Suprapubic skin (tissue), 4 donors: ENCODE measurements at places on chromosomes 12 and 14. TPM values are rescaled to one million over a fixed set of nuclear protein-coding genes. Genes with fewer than 3 reads are reported as not detected.

DNA sequence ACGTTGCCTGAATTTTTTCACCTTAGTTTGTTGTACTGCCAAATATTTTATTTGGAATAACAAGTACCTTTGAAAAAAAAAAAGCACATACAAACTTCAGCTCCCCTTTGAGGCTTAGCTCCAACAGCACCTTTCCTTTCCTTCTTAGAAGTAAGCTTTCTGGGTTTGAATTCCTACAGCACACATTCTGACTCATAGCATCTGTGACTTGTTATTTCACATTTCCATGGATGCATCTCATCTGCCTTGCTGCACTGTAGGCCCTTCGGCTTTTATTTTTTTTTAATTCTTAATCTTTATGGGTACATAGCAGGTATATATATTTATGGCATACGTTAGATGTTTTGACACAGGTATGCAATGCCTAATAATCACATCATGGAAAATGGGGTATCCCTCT is 7.2 kb downstream of the LGALS3 start:
- H3K27ac ChIP-seq, result peak overlapping the region; percentile 51
- H3K4me3 ChIP-seq, result no peak overlapping the region
- H3K4me1 ChIP-seq, result peaks cover 79% of the 10 kb centered on the region
- no peaks in the 10 kb centered on the region for H3K27me3 ChIP-seq
- peaks cover 46% of the 10 kb centered on the region for H3K36me3 ChIP-seq

DNA sequence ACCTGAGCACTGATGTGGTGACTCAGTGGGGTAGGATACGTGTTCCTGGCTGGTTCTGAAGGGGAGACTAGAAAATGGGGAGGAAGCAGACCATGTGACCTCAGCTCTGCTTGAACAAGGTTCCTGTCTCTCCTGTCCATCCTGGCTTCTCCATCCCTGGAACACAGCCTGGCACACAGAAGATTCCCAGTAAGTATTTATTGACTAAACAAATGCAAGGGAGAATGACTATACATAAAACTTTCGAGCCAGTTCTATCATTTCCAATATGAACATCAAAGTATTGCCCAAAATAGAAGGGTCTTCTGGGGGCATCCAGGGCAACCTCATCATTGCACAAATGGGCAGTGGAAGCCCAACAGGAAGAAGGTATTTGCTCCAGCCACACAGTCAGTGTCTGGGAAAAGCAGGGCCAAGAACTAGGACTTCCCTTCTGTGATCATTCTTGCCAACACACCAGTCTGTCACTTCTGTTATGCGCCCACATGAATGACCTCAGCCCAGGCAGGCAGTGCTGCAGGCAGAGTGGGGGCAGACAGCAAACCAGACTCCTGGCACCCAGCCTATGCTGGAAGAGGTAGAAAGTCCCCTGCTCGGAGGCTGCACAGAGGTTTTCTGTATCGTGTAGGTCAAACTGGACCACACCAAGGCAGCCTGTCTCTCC is 5.6 kb upstream of the SERPINA9 start:
- no peak for DNase-seq
- peaks cover 8% of the 10 kb centered on the region for H3K4me1 ChIP-seq
- no peaks in the 10 kb centered on the region for H3K27me3 ChIP-seq
- H3K36me3 ChIP-seq, result no peaks in the 10 kb centered on the region
- no peak overlapping the region for H3K4me3 ChIP-seq
- no peak overlapping the region for H3K27ac ChIP-seq

- H3K4me1 ChIP-seq, result peaks cover 29% of the 10 kb centered on the region
- H3K27ac ChIP-seq, result no peak overlapping the region
- H3K4me3 ChIP-seq, result no peak overlapping the region
- no peaks in the 10 kb centered on the region for H3K27me3 ChIP-seq
Observed at GRCh38 chr14:55333711-55334485, 62.7 kb downstream of the FBXO34 start.

KRT74 gene
- total RNA-seq, result 28.3 TPM

DNA sequence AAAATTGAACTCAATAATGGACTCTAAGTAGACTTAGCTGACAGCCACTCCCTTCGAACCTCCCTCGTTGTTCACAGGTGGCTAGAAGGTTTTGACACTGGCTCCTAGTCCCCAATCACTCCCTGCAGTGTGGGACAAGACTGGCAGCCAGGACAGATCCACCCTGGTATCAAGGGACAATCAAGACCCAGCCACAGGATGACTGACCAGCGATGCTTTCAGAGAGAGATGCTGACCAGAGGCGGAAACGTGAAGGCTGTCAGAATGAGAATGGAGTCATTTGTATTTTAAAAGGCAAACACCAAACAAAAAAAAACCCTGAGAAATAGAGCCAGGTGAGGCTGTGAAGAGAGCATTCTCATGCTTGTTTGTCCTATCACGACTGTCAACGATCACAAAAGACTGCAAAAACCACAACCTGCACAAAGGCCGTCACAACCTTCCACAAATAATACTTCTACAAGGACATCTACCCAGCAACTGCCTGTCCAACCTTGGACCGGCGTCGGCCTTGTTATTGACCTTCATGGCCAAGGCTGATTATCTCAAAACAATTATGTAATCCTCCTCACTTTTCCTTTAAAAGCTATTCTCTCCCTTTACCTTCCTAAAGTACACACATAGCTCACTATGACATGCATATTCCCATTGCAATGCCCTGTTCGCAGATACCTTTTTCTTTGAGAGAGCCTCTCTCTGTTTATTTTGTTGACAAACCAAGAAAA is 13.2 kb downstream of the EIF5 start:
- no peak overlapping the region for H3K4me3 ChIP-seq
- H3K36me3 ChIP-seq, result peaks cover 29% of the 10 kb centered on the region
- no peak for DNase-seq
- H3K27ac ChIP-seq, result no peak overlapping the region
- no peaks in the 10 kb centered on the region for H3K4me1 ChIP-seq

DNA sequence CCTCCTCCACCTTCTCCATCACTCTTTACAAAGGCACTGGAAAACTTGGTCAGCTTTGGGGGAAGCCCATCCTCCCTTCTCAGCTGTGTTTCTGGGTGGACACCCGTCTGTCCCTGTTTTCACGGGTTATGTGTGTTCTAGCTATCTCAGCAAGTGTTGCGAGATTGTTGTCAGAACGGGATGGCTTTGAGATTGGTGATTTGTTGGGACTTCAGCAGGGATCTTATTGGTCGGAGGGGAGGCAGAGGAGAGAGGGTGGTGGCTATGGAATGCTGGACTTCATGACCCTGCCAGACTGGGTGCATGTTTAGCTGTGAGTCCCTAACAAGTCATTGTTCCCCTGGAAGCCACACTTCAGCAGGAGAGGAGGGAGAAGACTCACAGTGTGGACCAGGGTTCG is 2.1 kb downstream of the USP5 start:
- DNase-seq, result no peak
- H3K36me3 ChIP-seq, result peaks cover 38% of the 10 kb centered on the region
- H3K4me1 ChIP-seq, result peaks cover 24% of the 10 kb centered on the region
- H3K27ac ChIP-seq, result peak overlapping the region; percentile 77
- H3K27me3 ChIP-seq, result no peaks in the 10 kb centered on the region

RFX4 gene
- not detected for total RNA-seq

DNA sequence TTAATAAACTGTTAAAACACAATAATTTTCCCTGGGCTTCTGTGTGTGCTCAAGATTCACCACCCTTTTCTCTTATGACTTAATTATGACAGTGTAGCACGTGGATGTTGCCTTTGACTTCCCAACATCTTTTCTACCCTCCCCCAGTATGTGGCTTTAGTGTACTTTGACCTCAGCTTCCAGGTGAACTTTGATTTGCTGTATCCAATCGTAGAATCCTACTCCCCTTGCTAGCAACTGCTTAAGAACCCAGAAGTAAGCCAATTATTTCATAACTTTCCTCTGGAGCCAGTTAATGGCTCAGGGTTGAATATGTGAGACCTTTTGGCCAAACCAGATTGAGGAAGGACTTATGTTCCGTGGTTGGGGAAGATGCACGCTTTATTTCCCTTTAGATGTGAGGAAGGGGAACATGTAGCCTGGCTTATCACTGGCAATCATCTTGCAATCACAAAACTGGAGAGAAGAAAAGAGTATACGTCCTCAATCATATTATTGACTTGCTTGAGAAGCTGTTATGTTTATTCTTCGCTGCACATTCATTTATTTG is 259.6 kb upstream of the ATP2B1 start:
- DNase-seq, result no peak
- no peaks in the 10 kb centered on the region for H3K36me3 ChIP-seq
- no peaks in the 10 kb centered on the region for H3K27me3 ChIP-seq
- H3K27ac ChIP-seq, result no peak overlapping the region

PRIMA1 gene
- 3.1 TPM for total RNA-seq

- no peak overlapping the region for H3K4me3 ChIP-seq
- no peak for DNase-seq
- H3K27ac ChIP-seq, result peak overlapping the region; percentile 75
Observed at GRCh38 chr12:27226407-27226929, 17.6 kb upstream of the STK38L start.

DNA sequence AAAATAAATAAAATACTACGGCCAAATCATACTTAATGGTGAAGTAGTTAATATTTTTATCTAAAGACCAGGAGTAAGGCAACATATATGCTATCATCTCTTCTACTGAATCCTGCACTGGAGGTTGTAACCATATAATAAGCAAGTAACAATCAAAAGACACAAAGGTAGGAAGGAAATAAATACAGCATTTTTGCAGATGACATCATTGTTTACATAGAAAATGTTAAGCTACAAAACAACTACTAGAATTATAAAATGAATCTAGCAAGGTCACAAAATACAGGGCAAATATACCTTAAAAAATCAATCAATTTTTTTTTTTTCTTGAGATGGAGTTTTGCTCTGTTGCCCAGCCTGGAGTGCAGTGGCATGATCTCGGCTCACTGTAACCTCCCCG is 51.6 kb upstream of the BDKRB2 start:
- no peaks in the 10 kb centered on the region for H3K4me1 ChIP-seq
- no peaks in the 10 kb centered on the region for H3K27me3 ChIP-seq
- no peak overlapping the region for H3K27ac ChIP-seq
- H3K4me3 ChIP-seq, result no peak overlapping the region

SERPINA12 gene
- 250 TPM for total RNA-seq

GRCh38 chr12:42767326-42767954 is 177.9 kb upstream of the PRICKLE1 start:
- H3K4me3 ChIP-seq, result no peak overlapping the region
- no peak overlapping the region for H3K27ac ChIP-seq
- no peaks in the 10 kb centered on the region for H3K4me1 ChIP-seq
- no peaks in the 10 kb centered on the region for H3K36me3 ChIP-seq
- DNase-seq, result no peak

CPSF2 gene
- 30.4 TPM for total RNA-seq

DNA sequence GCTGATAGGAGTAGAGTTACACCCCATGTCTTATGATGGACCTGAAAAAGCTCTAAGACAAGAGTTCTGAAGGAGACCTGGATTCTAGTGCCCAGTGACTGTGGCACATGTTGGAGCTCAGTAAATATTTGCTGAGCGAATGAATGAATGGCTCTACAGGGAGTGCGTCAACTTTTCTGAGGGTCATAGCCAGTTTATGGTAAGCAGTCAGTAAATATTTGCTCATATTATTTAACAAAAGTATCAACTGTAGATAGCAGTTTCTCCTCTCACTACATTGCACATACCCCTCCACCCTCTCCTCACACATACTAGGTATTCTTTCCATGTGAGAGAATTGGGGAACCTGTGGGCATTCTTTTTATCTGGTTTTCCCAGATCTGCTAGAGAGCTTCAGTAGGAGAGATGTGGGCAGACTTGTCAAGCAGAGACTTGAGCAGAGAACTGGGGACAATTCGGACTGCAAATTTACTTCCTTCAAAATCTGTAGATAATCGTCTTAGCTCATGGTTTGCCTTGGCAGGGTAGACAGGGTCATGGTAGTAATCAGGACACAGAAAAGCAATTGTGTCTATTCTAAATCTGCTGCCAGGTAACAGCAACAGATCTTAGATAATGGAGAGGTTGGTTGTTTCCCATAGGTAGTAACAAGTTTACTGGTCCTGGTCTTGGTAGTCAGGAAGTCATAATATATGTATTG is 5.7 kb downstream of the SLC4A8 start:
- no peaks in the 10 kb centered on the region for H3K4me1 ChIP-seq
- no peaks in the 10 kb centered on the region for H3K36me3 ChIP-seq
- H3K27me3 ChIP-seq, result peaks cover 3% of the 10 kb centered on the region

GRCh38 chr14:101546706-101547105 is 14.6 kb upstream of the DIO3 start:
- H3K27ac ChIP-seq, result no peak overlapping the region
- no peaks in the 10 kb centered on the region for H3K4me1 ChIP-seq
- H3K27me3 ChIP-seq, result peaks cover 7% of the 10 kb centered on the region
- H3K4me3 ChIP-seq, result no peak overlapping the region
- no peak for DNase-seq

POLE gene
- total RNA-seq, result 38.1 TPM

- H3K27ac ChIP-seq, result no peak overlapping the region
- no peak overlapping the region for H3K4me3 ChIP-seq
Observed at GRCh38 chr12:51976376-51977160, 25.1 kb downstream of the ACVR1B start.

LRTM2 gene
- not detected for total RNA-seq

DNA sequence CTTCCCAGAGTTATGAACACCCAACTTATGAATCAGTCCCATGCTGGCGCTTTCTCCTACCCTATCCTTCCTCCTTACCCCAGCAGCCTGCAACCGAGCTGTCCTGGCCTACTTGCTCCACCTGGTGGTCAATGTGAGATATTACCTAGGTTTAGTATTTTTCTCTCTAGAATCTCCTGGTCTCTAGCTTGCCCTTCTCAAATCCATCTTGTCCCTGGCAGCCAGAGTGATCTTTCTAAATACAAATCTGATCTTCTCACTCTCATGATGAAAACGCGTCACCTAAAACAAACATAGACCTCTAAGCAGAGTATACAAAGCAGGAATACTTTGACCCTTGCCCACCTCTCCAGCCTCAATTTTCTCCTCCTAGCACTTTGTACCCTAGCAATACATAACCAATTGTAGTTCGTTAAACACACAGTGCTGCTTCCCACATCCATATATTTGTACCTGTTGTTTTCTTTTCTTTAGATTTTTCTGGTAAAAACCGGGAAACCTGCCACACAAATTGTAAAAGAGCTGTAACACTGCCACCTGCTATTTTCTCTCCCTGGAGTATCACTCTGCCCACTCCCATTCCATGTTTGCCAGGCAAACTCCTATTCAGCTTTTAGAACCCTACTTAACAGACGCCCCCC is 20.0 kb upstream of the TCP11L2 start:
- no peaks in the 10 kb centered on the region for H3K27me3 ChIP-seq
- no peaks in the 10 kb centered on the region for H3K36me3 ChIP-seq
- H3K4me3 ChIP-seq, result no peak overlapping the region
- DNase-seq, result no peak
- peaks cover 12% of the 10 kb centered on the region for H3K4me1 ChIP-seq
- no peak overlapping the region for H3K27ac ChIP-seq
